ENCODE measurements at places on chromosomes 5 and 9.
A peak's percentile ranks its signal among the peaks of the same experiment; 100 is the strongest.

DNA sequence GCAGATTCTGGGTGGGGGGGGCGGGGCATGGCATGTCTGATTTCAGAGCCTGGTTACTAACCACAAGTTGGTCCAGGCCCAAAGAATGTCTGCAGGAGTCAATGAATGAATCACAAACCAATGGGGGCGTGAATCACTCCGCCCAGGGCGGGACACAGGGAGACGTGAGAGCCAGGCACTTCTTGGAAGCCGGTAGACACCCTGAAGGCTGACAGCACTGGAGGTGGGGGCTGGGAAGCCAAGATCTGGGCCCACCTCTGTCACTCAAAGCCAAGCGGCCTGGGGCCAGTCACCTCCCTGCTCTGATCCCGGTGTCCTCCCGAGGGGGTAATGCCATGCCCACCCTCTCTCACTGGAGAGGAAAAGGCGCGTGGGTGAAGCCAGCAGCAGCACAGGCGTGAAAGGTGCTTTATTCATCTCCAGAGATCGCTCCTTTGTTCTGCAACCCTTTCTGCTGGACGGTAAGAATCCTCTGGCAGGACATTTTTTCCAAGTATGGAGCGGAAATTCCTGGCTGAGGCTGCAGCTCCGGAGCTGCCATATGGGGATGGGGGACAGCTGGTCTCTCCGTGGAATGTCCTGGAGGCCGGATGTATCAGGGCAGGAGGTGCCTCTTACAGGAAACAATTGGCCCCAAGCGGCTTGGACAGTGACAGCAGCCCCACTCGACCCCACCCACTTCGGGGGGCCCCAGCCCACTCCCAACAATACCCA is 85.0 kb downstream of the STK10 start:
- H3K27ac ChIP-seq = no peak overlapping the region
- H3K36me3 ChIP-seq = no peaks in the 10 kb centered on the region
- no peaks in the 10 kb centered on the region for H3K27me3 ChIP-seq
- no peaks in the 10 kb centered on the region for H3K4me1 ChIP-seq

DNA sequence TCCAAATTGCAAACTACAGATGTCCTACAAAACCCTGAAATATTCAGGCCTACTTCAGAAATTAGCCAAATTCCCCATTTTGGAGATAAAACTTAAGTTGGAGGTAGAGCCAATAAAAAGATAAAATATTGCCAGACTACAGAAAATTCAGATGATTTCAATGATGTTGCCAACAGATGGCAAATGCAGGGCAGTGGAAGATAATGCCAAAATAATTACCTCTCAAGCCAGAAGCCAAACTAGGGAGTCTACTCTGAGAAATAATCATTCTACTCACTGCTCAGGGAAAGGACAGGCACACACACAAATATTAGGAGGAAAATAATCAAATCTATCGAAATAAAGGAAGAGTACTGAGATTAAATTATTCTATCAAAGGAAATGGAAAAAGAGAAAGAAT is 347.5 kb upstream of the CCNG1 start:
- no peaks in the 10 kb centered on the region for H3K27me3 ChIP-seq
- no peaks in the 10 kb centered on the region for H3K4me1 ChIP-seq
- no peak for DNase-seq
- H3K4me3 ChIP-seq = no peak overlapping the region
- H3K27ac ChIP-seq = no peak overlapping the region

GRCh38 chr9:21812946-21813568 is 10.6 kb downstream of the MTAP start:
- no peaks in the 10 kb centered on the region for H3K36me3 ChIP-seq
- H3K4me3 ChIP-seq = no peak overlapping the region

DNA sequence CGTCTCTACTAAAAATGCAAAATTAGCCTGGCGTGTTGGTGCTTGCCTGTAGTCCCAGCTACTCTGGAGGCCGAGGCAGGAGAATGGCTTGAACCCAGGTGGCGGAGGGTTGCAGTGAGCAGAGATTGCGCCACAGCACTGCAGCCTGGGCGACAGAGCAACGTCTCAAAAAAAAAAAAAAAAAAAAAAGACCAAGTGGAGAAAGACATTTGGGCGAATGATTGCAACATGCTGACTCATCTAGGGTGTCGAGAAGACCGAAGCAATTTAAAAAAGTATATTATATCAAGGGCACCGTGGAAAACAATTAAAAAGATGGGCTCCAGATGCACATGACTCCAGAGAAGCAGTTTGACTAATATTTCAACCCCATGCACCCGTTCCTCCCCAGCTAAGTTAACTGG is 9.2 kb downstream of the KLF4 start:
- H3K4me1 ChIP-seq = no peaks in the 10 kb centered on the region
- no peaks in the 10 kb centered on the region for H3K36me3 ChIP-seq
- H3K27ac ChIP-seq = no peak overlapping the region

DNA sequence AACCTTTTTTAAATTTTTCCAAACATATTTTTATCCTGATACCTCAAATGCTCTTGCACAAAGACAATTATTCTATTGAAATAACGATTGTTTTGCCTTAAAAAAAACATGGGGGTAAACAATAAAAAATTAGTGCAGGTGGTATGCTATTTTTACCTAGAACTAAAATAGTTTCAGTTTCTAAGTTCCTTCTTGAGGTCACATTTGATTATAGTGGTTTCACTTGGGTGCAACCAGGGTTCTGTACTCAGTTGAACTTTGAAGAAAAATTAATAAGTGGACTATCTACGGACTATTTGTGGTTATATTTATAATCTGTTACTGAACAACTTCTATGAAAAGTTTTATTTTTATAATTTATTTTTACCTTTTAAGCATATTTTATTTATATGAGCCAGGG is 387.1 kb upstream of the IZUMO3 start:
- H3K4me1 ChIP-seq = no peaks in the 10 kb centered on the region
- no peak overlapping the region for H3K4me3 ChIP-seq
- H3K27me3 ChIP-seq = no peaks in the 10 kb centered on the region
- H3K36me3 ChIP-seq = no peaks in the 10 kb centered on the region

DNA sequence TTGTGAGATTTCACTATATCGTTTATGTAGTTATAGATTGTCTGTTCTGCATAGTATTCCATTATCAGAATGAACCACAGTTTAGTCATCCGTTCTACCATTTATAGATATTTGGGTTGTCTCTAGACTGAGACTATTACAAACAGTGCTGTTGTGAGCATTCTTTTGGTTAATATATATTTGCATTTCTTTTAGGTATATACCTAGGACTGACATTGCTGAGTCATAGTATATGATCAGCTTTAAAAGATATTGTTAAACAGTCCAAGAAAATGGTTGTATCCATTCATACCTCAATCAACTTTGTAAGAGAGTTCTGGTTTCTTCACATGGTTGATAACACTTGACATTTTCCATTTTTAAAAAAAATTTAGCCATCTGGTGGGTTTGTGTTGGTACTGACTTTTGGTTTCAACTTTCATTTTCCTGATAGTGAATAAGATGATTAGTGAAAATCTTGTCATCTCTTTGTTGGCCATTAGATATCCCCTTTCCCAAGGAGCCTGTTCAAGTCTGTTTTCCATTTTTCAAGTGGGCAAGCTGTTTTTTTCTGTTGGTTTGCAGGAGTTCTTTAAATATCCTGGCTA is 22.9 kb upstream of the ADAM19 start:
- H3K36me3 ChIP-seq = no peaks in the 10 kb centered on the region
- no peak for DNase-seq
- no peaks in the 10 kb centered on the region for H3K27me3 ChIP-seq

DNA sequence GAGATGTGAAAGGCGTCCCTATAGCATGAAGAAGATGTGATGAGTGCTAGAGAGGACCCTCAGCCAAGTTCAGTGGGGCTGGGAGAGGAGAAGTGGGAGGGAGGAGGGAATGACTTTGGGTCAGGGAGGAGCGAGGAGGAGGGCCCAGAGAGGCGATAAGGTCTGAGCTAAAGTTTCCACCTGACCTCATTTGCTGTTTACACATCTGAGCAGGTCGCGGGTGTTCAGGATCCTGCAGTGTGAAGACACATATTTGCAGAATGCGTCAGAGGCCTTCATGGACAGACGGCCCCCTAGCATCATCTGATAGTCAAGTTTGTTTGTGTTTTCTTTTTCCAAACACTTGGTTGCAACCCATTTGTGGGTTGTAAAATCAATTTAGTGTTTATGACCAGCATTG is 18.9 kb upstream of the IGFBPL1 start:
- no peak for DNase-seq
- H3K27ac ChIP-seq = no peak overlapping the region
- H3K4me3 ChIP-seq = no peak overlapping the region
- no peaks in the 10 kb centered on the region for H3K4me1 ChIP-seq
- H3K27me3 ChIP-seq = no peaks in the 10 kb centered on the region

GRCh38 chr9:132245465-132245864 is 83.6 kb downstream of the NTNG2 start:
- H3K4me1 ChIP-seq = peaks cover 32% of the 10 kb centered on the region
- no peak overlapping the region for H3K27ac ChIP-seq
- no peaks in the 10 kb centered on the region for H3K27me3 ChIP-seq
- H3K4me3 ChIP-seq = no peak overlapping the region

DNA sequence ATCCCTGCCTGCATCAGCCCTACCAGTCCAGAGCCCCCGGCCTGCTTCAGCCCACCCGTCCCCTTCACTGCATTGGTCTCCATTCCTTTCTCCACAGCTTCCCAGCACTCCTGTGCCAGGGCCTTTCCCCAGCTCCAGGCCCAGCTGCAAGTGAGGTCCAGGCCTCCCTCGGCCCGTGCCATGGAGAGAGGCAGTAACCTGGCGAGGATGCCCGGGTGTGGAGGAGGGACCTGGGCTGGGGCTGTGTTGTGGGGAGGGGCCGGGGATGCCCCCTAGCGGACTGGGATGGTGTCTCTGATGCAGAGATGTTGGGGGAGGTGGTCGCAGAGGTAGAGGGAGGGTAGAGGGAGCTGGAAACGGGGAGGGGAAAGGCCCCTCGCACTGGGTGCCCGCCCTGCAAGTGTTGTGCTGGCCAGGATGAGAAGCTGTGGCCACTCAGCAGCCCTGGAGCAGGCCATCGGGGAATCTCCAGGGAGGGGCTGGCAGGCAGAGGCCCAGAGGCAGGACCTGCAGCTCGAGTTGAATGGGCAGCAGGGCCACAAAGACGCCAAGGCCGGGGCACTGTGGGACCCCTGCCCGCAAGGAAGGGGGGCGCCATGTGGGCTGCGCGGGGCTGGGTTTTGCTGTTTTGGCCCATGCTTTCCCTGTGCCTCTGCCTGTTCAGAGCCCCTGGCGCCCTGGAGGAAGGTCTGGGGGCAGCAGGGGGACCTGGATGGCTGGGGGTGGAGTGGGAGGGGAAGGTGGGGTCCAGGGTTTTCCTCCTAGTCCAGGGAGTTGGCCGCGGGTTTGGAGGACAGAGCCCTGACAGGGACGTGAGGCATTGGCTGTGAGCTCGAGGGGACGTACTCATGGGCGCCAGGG is 26.0 kb upstream of the NKD2 start:
- no peaks in the 10 kb centered on the region for H3K4me1 ChIP-seq
- no peak overlapping the region for H3K4me3 ChIP-seq
- H3K27me3 ChIP-seq = no peaks in the 10 kb centered on the region
- H3K27ac ChIP-seq = no peak overlapping the region

GRCh38 chr5:140182075-140182711 is 7.2 kb downstream of the CYSTM1 start:
- no peaks in the 10 kb centered on the region for H3K27me3 ChIP-seq
- DNase-seq = no peak
- peaks cover 61% of the 10 kb centered on the region for H3K4me1 ChIP-seq
- H3K4me3 ChIP-seq = no peak overlapping the region

DNA sequence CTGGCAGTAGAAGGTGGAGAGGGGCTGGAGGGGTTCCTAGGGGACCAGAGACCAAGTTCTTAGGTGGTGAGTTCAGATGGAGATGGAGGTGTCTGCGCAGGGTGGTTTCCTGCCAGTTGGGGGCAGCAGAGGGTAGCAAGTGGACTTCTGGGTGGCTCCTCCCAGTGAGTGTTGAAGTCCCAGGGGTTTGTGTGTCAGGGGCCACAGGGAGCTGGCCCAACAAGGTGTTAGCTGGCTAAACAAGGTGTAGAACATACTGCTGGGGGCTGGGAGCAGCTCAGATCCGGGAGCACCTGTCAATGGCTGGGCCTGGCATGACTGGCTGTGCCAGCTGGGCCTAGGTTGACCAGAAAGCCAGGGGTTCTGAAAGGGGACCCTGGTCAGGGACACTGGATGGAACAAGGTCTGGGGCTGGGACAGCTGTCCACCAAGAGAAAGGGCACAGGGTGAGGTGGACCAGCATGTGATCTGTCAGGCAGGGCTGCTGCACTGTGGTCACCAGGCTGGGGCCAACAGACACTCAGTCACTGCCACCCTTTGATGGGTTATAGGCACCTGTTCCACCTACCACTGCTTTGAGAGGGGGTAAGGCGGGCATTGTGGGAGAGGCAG is 35.6 kb downstream of the DAB2IP start:
- no peaks in the 10 kb centered on the region for H3K27me3 ChIP-seq
- no peak overlapping the region for H3K4me3 ChIP-seq
- H3K4me1 ChIP-seq = no peaks in the 10 kb centered on the region
- no peaks in the 10 kb centered on the region for H3K36me3 ChIP-seq
- no peak overlapping the region for H3K27ac ChIP-seq

DNA sequence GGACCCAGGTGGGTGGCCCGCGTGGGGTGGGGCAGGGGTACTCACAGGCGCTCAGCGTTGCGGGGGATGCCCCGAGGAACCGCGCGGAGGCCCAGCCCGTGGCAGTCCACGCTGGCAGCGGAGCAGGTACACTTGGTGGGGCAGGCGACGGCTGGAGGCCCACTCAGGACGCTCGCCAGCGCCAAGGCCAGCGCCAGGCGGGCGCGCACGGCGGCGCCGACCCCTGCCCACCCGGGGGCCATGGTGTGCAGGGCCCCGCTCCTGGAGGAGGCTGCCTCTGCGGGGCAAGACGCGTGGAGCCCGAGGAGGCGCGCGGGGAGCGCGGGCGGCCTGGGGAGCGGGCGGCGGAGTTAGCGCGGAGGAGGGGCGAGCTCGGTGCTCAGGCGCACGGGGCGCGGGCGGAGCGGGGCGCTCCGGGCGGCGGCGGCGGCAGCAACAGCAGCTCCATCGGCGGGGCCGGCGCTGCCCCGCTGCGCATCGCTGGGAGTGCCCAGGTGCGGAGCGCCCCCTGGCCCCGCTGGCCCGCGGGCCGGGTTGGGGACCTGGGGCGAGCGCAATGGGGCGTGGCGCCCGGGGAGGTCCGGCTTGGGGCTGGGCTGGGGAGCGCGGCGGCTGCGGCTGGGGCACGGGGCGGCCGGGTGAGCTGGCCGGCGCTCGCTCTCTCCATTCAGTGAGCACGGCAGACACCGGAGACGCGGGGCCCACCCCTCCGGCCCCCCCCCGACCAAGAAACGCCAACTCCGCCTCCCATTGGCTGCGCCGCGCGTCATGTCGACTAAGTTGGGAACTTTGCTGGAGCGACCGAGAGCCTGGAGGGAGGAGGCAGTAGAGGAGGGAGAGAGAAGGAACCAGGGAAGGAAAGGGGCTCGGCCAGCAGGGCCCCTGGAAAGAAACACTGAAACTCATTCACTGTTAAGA is at the start of gene SLIT3:
SLIT3 (minus strand) TSS at position 672 of the 918 bp plus-strand sequence; CDS start at position 242, 430 bp downstream.
- peak; percentile 34 for DNase-seq
- H3K27me3 ChIP-seq = no peaks in the 10 kb centered on the region
- H3K4me3 ChIP-seq = peak within 1 kb of the TSS; percentile 23
- no peaks in the 10 kb centered on the region for H3K36me3 ChIP-seq
- H3K27ac ChIP-seq = no peak within 1 kb of the TSS
- H3K4me1 ChIP-seq = no peaks in the 10 kb centered on the region

- no peak overlapping the region for H3K27ac ChIP-seq
- no peak for DNase-seq
- H3K36me3 ChIP-seq = no peaks in the 10 kb centered on the region
- no peaks in the 10 kb centered on the region for H3K27me3 ChIP-seq
- no peaks in the 10 kb centered on the region for H3K4me1 ChIP-seq
- H3K4me3 ChIP-seq = no peak overlapping the region
Measured at GRCh38 chr9:16421532-16421931, 448.9 kb downstream of the BNC2 start.

- H3K4me1 ChIP-seq = peaks cover 3% of the 10 kb centered on the region
- DNase-seq = no peak
- no peaks in the 10 kb centered on the region for H3K36me3 ChIP-seq
- no peak overlapping the region for H3K27ac ChIP-seq
- H3K4me3 ChIP-seq = no peak overlapping the region
- H3K27me3 ChIP-seq = no peaks in the 10 kb centered on the region
Measured at GRCh38 chr5:17925276-17925675, 291.0 kb downstream of the TAF11L14 start.
